ENCODE measurements at places on chromosomes 4 and X. TPM values are rescaled to one million over a fixed set of nuclear protein-coding genes. Genes with fewer than 3 reads are reported as not detected.

ZCCHC12 gene
- total RNA-seq: not detected

KCND1 gene
- total RNA-seq: 0.43 TPM

FAM9B gene
- total RNA-seq: not detected

SYN1 gene
- not detected for total RNA-seq

SLC49A3 gene
- total RNA-seq: 0.96 TPM

RBMX gene
- total RNA-seq: 126 TPM

RHOXF1 gene
- total RNA-seq: not detected

MTCP1 gene
- 7.2 TPM for total RNA-seq

EOLA1 gene
- 13.3 TPM for total RNA-seq

AKAP14 gene
- total RNA-seq: 0.64 TPM

MAGEB17 gene
- total RNA-seq: not detected

SASH3 gene
- not detected for total RNA-seq

CXCL6 gene
- 30.8 TPM for total RNA-seq

STK32B gene
- total RNA-seq: 1.9 TPM

PCDH7 gene
- 19.3 TPM for total RNA-seq

WDR17 gene
- 0.48 TPM for total RNA-seq

SULT1B1 gene
- total RNA-seq: not detected

CTAG2 gene
- not detected for total RNA-seq

SLC9B1 gene
- total RNA-seq: not detected

CT47B1 gene
- total RNA-seq: not detected

HGFAC gene
- not detected for total RNA-seq

S100G gene
- total RNA-seq: not detected

NHSL2 gene
- total RNA-seq: under 0.01 TPM

DCHS2 gene
- total RNA-seq: not detected

SORBS2 gene
- 3.1 TPM for total RNA-seq

DCK gene
- total RNA-seq: 28.6 TPM

TENM3 gene
- total RNA-seq: 1.5 TPM

UGT2B10 gene
- not detected for total RNA-seq

PLXNB3 gene
- 6.3 TPM for total RNA-seq

VAMP7 gene
- total RNA-seq: 22.2 TPM

NCAPG gene
- 3.4 TPM for total RNA-seq

SLC25A43 gene
- 29.4 TPM for total RNA-seq

MTTP gene
- under 0.01 TPM for total RNA-seq

KANTR gene
- 0.96 TPM for total RNA-seq

RGS12 gene
- total RNA-seq: 30.3 TPM

BMPR1B gene
- total RNA-seq: 15.3 TPM

SPANXA1 gene
- total RNA-seq: not detected

NAT8L gene
- not detected for total RNA-seq

MAGEB2 gene
- not detected for total RNA-seq

SLC10A6 gene
- total RNA-seq: 5.3 TPM

TRAM1L1 gene
- total RNA-seq: 0.48 TPM

SFRP2 gene
- total RNA-seq: not detected

DUSP9 gene
- total RNA-seq: 1.5 TPM

BEX5 gene
- total RNA-seq: 1.2 TPM

GSX2 gene
- not detected for total RNA-seq

SOWAHB gene
- 28.2 TPM for total RNA-seq

SOD3 gene
- 0.64 TPM for total RNA-seq

GC gene
- total RNA-seq: not detected

RASSF6 gene
- total RNA-seq: 3.9 TPM

TLR8 gene
- not detected for total RNA-seq

CT47A7 gene
- total RNA-seq: not detected

PRR32 gene
- not detected for total RNA-seq

ZDHHC15 gene
- total RNA-seq: not detected

PYURF gene
- 58.1 TPM for total RNA-seq

MAN2B2 gene
- 5.8 TPM for total RNA-seq

RTL3 gene
- not detected for total RNA-seq
